ENCODE measurements at places on chromosomes 3 and 15.

DNA sequence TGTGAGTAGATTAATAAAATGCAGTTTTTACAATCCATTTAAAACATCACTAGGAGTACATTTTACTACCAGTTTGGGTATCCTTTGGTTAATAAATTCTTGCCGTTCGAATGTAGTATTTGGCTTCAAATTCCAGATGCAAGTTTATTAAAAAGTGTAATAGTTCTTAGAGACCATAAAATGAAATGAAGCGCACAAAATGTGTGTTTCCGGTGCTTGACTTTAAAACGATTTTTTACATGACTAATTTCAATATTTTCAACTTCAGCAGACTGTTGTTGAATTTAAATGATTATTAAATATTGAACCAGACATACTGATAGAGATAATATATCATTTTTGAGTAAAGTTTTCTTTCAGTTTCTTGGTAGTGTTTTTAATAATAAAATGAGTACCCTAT, 138.4 kb upstream of the NAALADL2 start:
- no peak for DNase-seq

- DNase-seq: peak; percentile 35
These were observed 67.2 kb downstream of the EFHB start for GRCh38 chr3:19866751-19867347.

GRCh38 chr3:39150803-39151631, 2.4 kb downstream of the CSRNP1 start:
- DNase-seq: peak; percentile 62

GRCh38 chr15:101357333-101357732, 62.3 kb upstream of the SNRPA1 start:
- DNase-seq: no peak

- no peak for DNase-seq
These were observed 26.4 kb upstream of the HERC1 start for GRCh38 chr15:63860155-63860554.

DNA sequence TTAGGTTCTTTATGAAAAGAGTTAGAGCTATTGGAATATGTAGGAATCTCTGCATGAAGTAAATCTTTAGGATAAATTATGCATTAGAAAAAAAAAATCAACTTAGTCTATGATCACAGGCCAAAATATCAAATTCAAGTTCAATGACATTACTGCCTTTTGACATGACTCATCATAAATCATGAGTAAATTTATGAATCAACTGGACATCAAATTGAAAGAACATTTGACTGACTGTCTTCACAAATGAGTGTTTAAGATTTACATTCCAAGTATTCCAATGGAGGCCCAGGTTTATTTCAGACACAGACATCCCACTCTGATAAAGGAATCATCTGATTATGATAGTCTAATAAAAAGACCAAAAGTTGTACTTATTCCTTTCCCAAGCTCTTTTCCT, 192.8 kb upstream of the TTC14 start:
- no peak for DNase-seq

DNA sequence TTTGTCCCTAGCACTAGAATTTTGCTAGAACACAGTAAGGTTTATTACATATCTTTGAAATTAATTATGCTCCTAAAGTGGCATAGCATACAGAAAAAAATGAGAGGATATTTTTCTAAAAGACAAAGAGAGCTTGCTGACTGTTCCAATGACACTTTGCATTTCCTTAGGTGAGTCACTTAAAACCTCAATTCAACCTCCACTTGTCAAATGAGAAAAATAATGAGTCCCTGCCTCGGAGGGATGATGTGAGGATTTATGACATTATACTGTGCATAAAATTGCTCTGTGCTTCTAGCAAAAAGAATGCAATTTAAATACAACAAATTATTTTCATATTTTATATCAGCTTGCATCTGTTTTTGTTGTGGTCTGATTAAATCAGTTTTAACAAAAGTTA, 1417.0 kb upstream of the ALCAM start:
- DNase-seq: no peak

GRCh38 chr15:92071045-92071634, 217.6 kb downstream of the SLCO3A1 start:
- DNase-seq: no peak

- DNase-seq: peak; percentile 3
These were observed 256.5 kb downstream of the SHQ1 start for GRCh38 chr3:72591522-72592421.

- no peak for DNase-seq
These were observed 106.2 kb upstream of the PLAAT1 start for GRCh38 chr3:193134856-193135255.

DNA sequence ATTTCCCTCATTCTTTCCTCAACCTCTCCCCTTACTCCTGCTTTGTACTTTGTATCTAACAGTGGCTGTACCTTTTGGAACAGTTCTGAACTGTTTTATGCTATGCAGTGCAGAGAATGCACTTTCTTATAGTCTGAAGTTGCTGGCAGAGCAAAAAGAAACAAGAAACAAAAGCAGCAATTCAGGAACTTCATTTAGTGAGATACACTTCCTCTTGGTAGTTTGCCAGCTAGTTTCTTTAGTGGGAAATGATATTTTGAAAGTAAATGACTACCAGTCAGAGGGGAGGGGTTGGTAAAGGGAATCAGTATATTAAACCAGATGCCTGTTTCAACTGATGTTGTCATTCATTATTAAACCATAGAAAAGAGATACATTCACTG, 55.0 kb upstream of the CHD2 start:
- DNase-seq: no peak

DNA sequence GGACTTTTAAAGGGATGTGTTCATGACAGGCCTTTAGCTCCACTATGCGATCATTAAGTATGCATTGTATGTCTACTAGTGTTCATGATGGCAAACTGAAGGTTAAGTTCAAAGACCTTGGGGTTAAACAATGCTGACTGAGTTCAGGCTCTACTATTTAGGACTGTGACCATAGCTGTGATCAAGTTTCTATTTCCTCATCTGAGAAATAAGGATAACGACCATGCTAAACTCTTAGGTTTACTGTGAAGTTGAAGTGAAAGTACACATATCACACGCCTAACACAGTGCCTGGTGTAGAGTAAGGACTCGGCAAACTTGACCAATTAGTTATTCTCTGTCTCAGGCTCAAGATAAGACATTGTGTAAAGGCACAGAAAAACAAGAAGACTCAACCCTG, 243.2 kb downstream of the MBNL1 start:
- no peak for DNase-seq

GRCh38 chr15:101657968-101658784, 6.0 kb upstream of the TM2D3 start:
- DNase-seq: no peak

- DNase-seq: peak; percentile 38
These were observed 7.1 kb downstream of the COL8A1 start for GRCh38 chr3:99645277-99646106.

- DNase-seq: no peak
These were observed 291.1 kb downstream of the CHL1 start for GRCh38 chr3:487614-488013.

- DNase-seq: no peak
These were observed 190.8 kb downstream of the XXYLT1 start for GRCh38 chr3:195080125-195080524.

DNA sequence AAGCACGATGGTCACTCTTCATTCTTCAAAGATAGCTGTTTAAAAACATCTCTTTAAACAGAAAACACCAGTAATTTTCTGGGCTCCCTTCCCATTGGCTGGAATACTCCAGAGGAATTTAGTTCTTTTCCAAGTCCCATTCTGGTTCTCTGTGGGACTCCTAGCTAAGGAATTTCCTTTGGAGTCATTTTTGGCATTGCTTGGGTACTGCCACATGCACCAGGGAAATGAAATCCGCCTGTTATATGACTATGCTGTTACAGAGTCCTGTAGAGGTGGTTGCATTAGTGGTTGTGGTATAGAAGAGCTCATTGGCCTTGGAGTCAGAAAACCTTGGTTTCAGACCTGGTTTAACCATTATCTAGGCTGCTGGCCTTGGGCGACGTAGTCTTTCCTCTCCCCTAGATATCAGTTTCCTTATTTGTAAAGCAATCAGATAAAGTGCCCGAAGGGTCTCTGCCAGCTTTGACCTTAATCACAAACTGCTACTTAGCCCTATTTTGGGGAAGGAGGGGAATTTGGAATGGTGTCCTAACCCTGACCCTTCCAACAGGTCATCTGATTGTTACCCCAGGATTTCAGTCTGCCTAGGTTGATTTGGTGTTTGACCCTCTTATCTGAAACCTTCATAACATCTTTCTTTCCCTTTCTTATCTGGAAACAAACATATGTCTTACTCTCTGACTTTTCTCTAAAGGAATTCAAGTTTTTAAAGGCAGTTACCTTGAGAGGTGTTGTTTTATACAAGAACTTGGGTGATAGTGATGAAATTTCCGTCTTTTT, 13.4 kb downstream of the RTP1 start:
- DNase-seq: no peak

DNA sequence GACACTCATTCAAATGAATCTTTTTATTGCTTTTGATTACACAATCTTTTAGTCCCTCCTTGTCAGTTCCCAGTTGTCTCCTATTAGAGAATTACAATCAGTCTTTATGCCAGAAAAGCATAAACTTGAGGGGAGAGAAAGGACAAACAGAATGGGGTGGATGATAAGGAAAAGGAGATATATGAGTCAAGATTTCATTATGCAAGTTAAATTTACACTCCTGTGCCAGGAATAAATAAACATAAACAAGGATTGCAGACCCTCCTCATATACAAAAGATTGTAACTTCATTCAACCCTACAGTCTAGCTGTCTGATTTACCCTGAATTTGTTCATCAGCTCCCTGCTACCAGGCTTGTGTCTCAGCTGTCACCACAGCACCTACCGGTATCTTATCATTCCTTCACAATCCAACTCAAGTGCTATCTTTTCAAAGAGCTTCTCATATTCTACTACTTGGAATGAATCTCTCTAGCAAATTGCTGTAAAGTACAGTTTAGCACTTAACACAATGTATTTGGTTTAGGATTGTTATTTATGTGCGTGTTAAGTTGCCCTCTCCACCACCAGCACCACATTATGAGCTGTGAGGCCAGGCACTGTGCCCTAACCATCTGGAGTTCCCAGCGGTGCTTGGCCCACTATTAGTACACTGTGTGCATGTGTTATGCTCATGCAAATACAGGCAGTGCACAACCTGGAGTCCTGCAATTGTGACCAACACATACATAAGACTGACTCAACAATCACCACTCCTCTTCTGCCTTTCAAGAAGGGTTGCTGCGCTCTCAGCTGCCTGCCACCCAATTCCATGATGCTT, 504.1 kb downstream of the TBL1XR1 start:
- DNase-seq: no peak

DNA sequence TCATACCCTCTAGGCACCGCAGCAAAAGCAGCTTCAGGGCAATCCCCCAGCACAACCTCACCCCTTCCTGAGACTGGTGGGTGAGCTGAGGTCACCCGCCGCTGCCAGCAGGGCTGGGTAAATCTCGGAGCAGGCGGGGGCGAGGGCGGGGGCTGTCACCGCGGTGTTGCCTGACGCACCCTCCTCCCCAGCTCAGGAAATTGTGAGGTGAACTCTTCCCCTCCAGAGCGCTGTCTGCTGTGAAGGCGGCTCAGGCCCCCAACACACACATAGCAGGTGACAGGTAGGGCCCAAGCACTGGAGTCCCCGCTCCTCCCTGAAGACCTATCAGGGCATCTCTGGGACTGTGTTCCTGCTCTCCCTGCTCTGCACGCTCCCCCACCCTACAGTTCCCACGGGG, 30.2 kb upstream of the FURIN start:
- no peak for DNase-seq

DNA sequence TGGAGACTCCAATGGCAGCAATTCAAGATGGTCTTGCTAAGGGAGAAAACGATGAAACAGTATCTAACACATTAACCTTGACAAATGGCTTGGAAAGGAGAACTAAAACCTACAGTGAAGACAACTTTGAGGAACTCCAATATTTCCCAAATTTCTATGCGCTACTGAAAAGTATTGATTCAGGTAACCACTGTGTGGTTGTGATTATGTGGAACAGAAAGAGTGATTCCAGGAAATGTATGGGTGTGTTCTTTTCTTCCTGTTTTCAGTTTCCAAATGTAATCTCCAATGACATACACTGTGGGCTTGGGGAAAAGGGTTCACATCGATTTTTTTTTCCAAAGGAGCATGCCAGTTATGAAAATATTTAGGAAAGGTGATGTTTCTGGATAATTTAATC, 10.9 kb downstream of the SCG3 start:
- no peak for DNase-seq

- DNase-seq: no peak
These were observed 37.3 kb upstream of the ATP10A start for GRCh38 chr15:25900431-25900830.

DNA sequence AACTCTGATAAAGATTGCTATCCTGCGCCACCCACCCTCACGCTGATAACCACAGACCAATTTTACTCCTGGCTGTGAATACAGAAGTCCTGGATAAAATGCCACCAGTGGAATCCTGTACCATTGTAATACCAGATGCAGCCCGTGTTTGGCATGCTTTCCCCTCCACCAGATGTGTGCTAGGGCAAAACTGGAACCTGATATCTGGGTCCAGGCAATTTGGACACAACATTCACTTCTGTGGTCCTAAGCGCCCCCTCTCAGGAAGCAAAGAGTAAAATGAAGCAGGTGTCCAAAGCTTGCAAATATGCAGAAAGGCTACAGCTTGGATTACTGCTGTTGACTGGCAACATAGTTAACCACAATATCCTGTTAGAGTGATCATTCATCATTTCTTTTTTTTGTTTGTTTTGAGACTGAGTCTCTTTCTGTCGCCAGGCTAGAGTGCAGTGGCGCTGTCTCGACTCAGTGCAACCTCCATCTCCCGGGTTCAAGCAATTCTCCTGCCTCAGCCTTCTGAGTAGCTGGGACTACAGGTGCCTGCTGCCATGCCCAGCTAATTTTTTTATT, 32.8 kb downstream of the LOXL1 start:
- no peak for DNase-seq

- peak; percentile 30 for DNase-seq
These were observed at the start of gene BHLHE40 for GRCh38 chr3:4979428-4980228. TSS of gene BHLHE40 (plus strand) at chr3:4979437. CDS start at chr3:4979719, 282 bp downstream.

DNA sequence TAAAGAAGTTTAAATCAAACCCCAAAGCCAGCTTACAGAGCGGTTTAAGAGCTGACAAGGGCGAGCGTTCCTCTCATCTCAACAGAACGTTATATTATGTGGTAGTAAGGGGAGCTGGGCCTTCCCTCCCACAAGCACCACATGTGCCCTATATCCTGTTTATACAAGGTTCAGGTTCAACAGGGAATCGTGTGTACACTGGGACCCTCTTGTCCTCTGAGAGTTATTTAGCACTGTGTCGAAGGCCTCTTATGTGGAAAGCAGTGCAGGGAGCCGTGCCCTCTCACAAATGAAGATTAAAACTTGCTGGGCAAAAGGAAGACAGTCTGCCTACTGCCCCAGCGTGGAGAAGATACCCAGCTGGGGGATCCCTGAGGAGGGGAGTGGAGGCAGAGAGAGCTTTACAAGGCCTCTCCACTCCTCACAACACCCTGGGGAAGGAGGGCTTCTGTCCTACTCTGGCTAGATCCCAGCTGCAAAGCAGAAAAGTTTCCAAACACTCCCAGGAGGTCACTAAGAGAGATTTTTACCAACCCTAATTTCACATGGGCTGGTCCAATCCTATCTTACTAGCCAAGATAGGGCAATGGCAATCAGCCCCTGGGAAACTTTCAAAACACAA, 2.9 kb downstream of the TLE3 start:
- peak; percentile 38 for DNase-seq

GRCh38 chr3:106103383-106103782, 234.6 kb upstream of the CBLB start:
- no peak for DNase-seq

Measured in T47D (cell line).